ENCODE measurements at places on chromosomes 7 and 10.

GRCh38 chr7:118845791-118846190 lies 621.3 kb downstream of the ANKRD7 start:
- DNase-seq, result no peak

GRCh38 chr7:81447351-81447952 lies 322.4 kb downstream of the HGF start:
- DNase-seq, result peak; percentile 56

- DNase-seq, result no peak
Measured at GRCh38 chr10:42984761-42985325, 92.0 kb upstream of the RET start.

- DNase-seq, result peak; percentile 84
Measured at GRCh38 chr7:30224511-30225062, 59.8 kb upstream of the ZNRF2 start.

DNA sequence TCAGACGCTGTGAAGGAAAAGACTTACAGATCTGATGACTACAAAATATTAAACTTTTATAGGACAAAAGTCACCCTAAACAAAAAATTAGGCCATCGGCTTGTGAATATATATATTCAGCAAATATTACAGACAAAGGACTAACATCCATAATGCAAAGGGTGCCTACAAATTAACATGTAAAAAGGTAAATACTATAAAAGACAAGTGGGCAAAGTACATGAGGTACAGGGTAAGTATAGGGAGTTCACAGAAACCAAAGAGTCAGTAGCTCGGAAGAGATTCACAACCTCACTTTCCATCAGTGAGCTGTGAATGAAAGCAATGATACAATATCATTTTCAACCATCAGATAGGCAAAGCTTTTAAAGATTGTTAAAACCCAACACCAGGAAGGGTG lies 16.7 kb upstream of the KLF14 start:
- DNase-seq, result no peak

DNA sequence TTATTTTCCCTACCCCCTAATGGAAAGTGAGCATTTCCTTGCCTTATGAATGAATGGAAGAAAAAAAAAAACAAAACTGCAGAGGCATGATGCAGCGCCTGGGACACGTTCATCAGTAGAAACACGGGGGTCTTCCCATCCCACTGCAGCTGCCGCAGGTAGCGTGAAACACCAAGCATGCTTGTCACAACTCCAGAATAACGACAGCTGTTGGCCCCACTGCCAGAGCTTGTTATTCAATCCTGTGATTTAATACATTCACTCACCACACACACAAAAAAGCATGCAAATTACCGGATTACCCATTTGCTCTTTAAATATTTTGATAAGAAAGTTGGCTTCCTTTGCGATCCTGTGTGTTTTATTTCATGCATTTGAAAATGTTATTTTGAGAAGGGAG lies 48.4 kb upstream of the GNA12 start:
- DNase-seq, result no peak

DNA sequence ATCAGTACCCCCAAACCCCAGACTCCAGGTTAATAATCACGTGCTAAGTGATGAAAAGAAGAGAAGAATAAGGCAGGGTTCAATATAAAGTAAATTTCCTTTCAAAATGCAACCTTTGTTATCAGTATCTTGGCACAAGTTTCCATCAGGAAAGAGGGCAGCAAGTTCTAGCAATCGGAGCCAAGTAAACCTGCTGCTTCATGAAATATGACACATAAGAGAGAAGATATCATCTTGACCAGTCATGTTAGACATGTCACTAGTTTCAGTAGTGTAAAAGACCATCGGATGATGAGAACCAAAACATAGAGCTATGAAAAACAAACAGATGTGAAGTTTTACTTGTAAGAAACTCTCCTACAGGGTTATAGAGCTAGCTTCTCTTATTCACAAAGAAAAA lies 44.0 kb downstream of the AASS start:
- DNase-seq, result no peak

DNA sequence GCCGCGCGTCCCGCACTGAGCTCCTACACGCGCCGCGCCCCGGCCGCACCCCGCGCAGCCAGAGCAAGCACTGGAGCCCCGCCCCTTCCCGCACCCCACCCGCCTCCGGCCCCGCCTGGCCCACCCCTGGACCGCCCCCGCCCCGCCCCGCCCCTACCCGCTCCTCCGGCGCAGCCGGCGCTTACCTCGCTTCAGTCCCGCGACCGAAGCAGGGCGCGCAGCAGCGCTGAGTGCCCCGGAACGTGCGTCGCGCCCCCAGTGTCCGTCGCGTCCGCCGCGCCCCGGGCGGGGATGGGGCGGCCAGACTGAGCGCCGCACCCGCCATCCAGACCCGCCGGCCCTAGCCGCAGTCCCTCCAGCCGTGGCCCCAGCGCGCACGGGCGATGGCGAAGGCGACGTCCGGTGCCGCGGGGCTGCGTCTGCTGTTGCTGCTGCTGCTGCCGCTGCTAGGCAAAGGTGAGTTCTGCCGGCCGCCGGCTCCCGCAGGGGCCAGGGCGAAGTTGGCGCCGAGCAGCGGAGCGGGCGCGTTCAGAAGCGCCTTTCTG lies at the start of gene RET:
RET (plus strand) TSS at position 194 of the 545 bp plus-strand sequence; CDS start at position 384, 190 bp downstream.
- peak; percentile 29 for DNase-seq

Data from fibroblast of skin of right quadriceps (primary cell).